ENCODE measurements at places on chromosomes 3 and 15. TPM values are rescaled to one million over a fixed set of nuclear protein-coding genes. Genes with fewer than 3 reads are reported as not detected.
A peak's percentile ranks its signal among the peaks of the same experiment; 100 is the strongest.

DNA sequence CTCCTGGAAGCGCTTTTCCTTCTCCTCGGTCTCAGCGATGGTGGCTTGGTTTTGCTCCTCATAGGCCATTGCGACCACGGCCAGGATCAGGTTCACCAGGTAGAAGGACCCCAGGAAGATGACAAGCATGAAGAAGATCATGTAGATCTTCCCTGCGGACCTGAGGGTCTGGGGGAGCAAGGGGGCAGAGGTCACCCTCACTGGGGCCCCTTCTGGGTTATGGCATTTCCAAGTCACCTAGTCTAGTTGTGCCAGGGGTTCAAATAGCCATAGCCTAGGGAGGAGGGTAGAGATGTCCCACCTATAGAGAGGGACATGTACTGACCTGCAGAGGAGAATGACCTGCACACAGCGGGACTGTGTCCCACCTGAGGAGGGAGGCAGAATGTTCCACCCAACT is 43.5 kb downstream of the SCN5A start:
- DNase-seq: no peak

DNA sequence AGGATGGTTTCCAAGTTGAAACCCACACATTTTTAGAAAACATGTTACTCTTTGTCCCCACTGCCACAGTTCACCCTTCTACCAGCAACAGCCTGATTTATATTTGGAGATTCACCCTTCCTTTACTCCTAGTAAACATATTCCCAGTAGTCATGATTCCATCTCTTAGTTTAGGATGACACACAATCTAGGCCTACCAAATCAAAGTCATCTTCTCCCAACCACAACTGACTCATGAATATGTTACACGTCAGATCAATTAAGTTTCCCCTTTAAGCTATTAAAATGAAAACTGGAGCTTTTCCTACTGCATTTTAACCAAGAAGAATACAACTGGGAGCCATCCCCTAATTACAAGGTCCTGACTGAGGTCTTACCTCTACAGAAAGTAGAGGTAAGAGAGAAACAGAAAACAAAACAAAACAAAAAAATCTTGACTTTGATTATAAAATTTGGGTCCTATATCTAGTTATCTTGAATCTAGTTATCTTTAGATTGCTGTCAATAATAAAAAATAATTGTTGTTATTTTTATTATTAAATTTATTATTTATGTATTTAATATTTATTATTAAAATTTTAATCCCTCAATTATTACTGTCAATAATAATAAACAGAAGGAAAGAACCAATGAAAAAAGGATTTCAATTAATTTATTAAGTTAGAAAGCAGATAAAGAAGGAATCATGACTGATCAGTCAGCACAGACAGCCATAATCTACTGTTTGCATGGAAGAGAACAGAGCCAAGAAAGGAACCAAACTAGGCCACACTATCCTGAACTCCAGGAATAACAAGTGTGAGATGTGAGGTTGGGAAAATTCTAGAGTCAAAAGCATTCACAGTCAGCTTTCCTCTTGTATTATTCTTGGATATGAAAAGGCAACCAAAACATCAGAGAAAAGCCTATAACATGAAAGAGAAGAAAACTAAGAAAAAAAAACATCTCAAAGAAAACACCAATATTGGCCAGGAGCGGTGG is 12.5 kb downstream of the DPH6 start:
- no peak for DNase-seq

DNA sequence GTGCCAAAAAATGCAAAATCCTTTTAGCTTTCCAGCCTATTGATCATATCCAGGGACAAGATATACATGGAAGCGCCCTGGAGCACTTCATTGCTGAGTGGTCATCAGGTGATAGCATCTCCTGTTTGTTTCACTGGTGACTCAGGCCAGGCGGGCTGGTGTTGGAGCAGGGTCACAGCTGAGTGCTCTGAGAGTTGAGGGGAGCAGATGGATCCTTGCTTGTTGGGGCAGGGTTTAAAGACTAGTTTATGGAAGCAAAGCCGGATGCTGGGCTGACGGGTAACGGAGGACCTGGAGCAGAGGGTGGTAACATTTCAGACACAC is 405.0 kb upstream of the TPM1 start:
- no peak for DNase-seq

GRCh38 chr3:25558121-25558520 is 106.6 kb downstream of the TOP2B start:
- DNase-seq: peak; percentile 19

GRCh38 chr3:8095724-8096123 is 405.9 kb upstream of the LMCD1 start:
- no peak for DNase-seq

- no peak for DNase-seq
Measured at GRCh38 chr15:91974321-91974720, 120.8 kb downstream of the SLCO3A1 start.

DNA sequence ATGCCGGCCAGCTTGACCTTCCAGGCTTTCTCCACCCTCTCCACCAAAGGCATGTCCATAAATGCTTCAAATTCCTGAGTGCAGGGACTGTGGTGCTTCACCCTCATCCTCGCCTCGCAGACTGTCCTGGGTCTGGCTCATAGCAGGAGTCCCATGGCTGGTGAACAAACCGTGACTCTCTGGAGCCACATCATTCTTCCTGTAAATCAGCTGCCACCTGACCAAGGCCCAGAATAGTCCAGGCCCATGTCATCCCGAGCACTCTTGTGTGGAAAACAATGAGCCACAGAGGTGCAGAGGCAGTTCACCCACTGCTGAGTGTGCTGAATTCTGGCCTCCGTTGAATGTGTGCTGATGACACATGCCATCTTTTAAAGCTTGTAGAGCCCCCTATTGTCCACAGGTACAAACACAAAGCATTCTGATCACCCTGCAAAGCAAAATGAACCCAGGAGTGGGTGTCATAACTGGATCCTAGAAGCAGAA is 68.6 kb downstream of the ABHD5 start:
- DNase-seq: no peak

Gene TJP1
- total RNA-seq: 40.8 TPM

Gene GRAMD1C
- total RNA-seq: 5.3 TPM

Gene INSYN1
- 26.1 TPM for total RNA-seq

GRCh38 chr15:86919581-86919980 is 839.9 kb downstream of the AGBL1 start:
- no peak for DNase-seq

- DNase-seq: no peak
Measured at GRCh38 chr3:159818997-159819500, 169.6 kb upstream of the IL12A start.

GRCh38 chr3:64814351-64814750 is 126.6 kb upstream of the ADAMTS9 start:
- no peak for DNase-seq

Gene MOBP
- 0.41 TPM for total RNA-seq

All from frontal cortex (tissue), 4 donors.